CD4-positive, alpha-beta T cell treated with Interleukin-2 at 100 ng/mL for 4 hours (primary cell): ENCODE measurements at places on chromosomes 5 and 9.
A peak's percentile ranks its signal among the peaks of the same experiment; 100 is the strongest.

GRCh38 chr9:21031091-21031807 lies at the start of gene HACD4:
TSS of gene HACD4 (minus strand) at chr9:21031640. CDS start at chr9:21031590, 50 bp downstream.
- DNase-seq = peak; percentile 67

- no peak for DNase-seq
Observed at GRCh38 chr5:14663734-14664269, 716 bp upstream of the OTULIN start.

GRCh38 chr9:135490166-135490870 lies 10.2 kb upstream of the MRPS2 start:
- DNase-seq = no peak

- DNase-seq = no peak
Observed at GRCh38 chr5:135320718-135321484, 78.1 kb downstream of the MACROH2A1 start.

- DNase-seq = no peak
Observed at GRCh38 chr9:130493021-130493420, 48.3 kb downstream of the ASS1 start.

- no peak for DNase-seq
Observed at GRCh38 chr5:157902449-157903116, 43.6 kb upstream of the CLINT1 start.

GRCh38 chr9:98236901-98237487 lies 18.5 kb downstream of the TBC1D2 start:
- no peak for DNase-seq

- no peak for DNase-seq
Observed at GRCh38 chr5:17151686-17152085, 65.7 kb upstream of the BASP1 start.

DNA sequence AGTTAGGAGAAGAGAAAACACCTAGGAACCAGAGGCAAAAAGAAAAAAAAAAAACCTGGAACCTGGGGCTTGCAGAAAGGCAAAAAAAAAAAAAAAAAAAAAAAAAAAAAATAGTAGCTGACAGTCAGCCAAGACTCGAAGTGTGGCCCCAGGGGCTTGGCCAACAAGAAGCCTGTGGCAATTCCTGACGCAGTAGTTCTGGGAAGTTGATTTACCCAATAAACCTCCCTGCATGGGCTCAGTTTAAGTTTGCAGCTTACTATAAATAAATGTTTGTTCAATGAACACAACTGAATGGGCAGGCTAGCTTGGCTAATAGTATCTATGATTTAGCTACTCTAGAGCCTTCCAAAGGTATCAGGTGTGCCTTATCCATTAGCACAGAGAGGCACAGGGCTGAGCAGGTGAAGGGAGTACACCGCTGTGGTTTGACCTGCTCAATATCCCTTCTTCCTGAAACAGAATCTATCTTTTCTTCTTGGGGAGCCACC lies 21.3 kb upstream of the GLRX start:
- no peak for DNase-seq

DNA sequence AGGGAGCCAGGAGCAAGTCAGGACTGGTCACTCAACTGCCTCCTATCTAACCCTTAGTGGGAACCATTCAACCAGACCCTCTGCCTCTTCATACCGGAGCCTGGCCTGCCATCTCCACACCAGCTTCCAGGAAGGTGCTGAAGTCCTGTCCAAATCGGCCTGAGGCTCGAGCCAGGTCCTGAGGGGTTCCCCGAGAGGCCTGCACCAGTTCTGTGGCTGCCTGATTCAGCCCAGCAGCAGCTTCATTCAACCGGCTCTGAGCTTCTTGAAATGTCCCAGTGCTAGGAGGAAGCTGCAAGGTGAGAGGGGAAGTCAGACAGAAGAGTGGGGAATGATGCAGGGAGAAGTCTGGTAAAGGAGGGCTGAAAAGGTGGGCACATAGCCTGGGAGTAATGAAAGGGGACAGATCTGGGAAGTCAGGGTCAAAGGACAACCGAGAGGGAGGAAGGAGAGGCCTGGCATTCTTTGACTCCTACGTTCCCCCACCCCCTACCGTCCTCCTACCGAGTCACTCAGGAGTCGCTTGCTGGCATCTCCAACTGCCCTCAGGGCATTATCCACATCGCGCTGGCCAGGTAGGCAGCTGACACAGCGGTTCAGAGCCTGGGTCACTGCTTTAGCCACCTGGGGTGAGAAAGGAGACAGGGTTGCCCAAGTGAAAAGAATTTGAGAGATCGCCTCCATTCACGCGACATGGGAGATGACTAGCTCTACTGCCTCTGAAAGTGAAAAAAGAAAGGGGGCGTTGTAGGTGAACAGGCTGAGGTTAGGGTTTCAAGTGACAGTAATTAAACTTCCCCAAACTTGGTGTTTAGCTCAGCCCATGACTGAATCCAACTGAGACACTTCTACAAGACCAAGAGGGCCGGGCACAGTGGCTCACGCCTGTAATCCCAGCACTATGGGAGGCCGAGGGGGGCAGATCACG lies 20.2 kb downstream of the TLN1 start:
- no peak for DNase-seq

- no peak for DNase-seq
Observed at GRCh38 chr9:110142868-110143481, 65.0 kb downstream of the C9orf152 start.

GRCh38 chr9:93082841-93083411 lies 13.1 kb upstream of the CARD19 start:
- DNase-seq = no peak

DNA sequence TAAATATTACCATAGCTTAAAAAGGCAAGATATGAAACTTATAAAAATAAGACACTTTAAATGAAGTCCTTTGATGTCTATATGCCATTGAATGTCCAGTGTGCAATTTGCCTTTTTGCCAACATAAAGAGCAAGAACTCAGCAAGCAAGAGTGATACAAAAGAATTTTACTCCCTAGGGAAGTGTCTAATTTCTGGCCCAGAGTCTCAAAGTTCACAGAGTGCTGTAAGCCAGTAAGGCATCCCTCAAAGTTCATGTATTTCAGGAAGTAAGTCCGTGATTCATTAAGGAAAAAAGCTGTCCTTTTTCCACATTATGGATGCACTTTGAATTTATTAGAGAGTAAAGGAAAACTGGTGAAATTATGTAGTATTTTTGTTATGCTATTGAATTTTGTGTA lies 185.2 kb downstream of the CCDC171 start:
- DNase-seq = no peak

DNA sequence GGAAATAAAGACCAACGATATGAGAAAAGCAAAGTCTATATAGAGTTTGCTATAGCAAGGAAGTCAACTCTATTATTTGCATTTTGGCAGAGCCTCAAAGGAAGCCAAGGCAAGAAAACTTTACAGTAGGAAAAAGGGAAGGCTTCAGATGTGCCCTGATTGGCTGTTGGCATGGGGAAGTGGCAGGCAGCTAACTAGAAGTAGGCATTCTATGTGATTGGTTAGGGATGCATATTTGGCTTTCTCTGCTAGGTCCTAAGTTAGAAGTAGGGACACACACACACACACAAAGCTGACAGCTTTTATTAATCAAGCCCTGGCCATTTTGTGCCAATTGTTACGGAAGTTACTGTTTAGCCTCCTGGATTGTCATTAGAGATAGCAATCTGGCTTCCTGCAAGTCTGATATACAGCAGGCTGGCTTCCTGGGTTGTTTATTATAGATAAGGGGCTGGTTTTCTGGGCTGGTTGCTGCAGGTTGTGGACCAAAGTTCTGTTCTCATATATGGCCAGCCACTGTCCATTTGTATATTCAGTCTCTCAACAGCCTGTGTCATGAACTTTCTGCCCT lies 308.1 kb upstream of the GRAMD2B start:
- no peak for DNase-seq

DNA sequence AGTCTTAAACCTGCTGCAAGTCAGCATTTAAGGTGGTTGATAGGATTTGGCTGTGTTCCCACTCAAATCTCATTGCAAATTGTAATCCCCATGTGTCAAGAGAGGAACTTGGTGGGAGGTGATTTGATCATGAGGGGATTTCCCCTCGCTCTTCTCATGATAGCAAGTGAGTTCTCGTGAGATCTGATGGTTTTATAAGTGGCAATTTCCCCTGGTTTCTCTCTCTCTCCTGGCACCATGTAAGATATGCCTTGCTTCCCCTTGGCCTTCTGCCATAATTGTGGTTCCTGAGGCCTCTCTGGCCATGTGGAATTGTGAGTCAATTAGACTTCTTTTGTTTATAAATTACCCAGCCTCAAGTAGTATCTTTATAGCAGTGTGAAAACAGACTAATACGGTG lies 84.3 kb upstream of the SMC2 start:
- no peak for DNase-seq

- DNase-seq = no peak
Observed at GRCh38 chr9:7237473-7238246, 479.9 kb downstream of the KDM4C start.

DNA sequence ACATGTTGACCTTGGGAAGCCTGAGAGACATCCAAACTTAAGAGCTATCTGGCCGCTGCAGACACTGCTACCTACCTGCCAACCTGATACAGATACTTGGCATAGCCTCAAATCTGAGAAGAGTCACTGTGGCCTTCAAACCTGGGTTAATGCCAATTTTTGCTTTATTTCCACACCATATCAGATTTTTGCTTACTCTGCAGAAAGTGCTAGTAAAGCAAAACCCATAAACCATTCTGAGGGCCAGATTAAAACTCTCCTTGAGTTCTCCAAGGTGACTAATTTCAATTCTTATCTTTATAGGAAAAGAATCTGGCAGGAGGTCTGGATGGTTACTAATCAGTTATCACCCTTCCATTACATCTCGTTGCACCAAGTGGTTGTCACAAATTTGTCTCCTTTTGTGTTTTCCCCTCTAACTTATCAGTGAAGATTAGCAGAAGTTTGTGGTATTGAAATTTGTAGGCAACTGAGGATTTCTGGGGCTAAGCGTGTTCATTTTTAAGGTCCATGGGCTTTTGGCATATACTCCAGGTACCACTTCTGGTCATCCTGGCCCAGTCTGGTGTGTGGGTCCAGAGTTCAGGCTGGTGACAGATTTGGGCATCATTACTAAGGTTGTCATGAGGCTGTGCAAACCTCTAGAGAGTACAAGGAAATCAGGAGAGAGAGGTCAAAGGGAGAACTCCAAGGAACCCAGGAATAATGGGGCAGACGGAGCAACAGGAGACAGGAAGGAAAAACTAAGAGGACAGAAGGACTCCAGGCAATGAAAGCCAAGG lies 177.9 kb downstream of the TSSK1B start:
- no peak for DNase-seq

DNA sequence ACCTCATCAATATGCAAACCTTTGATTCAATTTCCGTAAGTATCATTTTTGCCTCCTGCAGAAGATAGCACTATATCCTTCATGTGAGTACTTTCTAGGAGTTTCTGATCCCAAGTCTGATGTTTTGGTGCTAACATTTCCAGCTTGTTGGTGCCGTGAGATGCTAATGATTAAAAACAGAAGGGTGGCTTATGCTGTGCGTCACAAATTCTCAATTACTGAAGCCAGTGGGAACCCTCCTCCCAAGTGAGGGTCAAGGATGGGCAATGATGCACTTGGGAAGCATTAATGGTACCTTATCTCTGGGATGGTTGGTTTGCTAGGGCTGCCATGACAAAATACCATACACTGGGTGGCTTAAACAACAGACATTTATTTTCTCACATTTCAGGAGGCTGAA lies 123.0 kb downstream of the FOXD1 start:
- DNase-seq = no peak

DNA sequence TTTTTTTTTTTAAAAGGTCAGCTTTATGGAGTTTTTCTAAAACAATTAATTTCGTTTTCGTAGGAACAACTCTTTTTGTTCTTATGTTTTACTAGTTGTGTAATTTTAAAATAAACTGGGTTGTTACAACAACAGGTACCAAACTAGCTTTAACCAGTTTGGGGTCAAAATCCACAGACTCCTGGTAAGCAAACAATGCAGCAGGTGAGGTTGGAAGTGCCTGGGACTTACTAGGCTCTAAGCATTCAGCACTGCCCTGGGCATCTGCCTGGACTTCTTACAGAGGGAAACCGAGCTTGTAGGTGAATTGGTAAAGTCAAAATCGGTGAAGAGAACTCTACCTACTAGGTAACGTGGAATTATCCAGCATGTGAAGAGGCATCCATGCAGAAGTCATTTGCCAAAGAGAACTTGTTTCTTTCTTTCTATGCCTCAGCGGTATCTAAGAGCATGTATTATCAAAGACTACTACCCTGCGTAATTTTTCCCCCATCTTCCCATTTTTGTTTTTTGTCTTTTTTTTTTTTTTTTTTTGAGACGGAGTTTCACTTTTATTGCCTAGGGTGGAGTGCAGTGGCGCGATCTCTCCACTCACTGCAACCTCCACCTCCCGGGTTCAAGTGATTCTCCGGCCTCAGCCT lies 145.4 kb downstream of the KCTD16 start:
- no peak for DNase-seq

DNA sequence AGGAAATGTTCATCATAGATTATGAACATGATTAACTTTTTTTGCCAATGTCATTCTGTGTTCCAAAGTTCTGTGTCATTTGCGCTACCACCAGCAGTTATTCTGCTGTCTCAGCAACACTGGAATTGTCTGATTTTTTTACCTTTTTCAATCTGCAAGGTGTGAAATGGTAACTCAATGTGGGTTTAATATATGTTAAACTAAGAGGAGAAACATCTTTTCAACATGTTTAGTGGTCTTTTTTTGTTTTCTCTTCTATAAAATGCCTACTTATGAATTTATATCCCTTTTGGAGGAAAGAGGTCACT lies 49.1 kb upstream of the GRAMD2B start:
- DNase-seq = no peak

- peak; percentile 12 for DNase-seq
Observed at GRCh38 chr5:141753971-141754713, 72.1 kb upstream of the ARAP3 start.

DNA sequence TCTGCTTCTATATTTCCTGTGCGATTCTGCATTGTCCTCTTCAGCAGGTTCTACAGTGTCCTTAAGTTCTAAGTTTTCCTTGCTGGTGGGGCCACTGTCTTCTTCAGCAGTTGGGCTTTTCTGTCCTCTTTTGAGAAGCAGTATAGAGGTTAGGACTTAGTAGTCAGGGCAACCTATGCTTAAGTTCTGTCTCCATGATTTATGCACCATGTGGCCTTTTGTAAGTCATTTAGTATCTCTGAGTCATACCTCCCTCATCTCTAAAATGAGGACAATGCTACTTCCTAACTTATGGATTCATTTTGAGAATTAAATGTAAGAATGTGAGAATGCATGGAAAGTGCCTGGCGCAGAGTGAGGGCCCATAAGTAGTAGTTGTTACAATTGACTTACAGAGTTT lies 46.8 kb downstream of the GRIN3A start:
- no peak for DNase-seq

- DNase-seq = no peak
Observed at GRCh38 chr5:8729437-8729836, 816.4 kb downstream of the SEMA5A start.

DNA sequence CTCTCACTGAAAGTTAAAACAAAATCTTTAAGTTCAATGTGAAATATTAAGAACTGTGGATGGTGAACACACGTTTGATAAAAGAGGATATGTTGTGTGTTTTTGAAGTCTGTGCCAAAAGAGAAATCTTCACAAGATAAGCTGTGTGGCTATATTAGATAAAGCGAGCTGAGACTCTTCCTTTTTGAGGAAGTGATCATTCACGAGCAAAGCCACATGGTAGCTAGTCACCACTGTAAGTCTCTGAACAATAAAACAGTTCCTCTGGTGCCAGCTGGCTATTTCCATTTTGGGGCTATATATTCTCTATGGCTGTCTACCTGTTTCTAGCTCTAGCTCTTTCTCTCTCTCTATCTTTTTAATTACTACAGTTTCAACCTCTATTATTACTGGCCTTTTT lies 1849.2 kb upstream of the C9orf72 start:
- DNase-seq = no peak

- no peak for DNase-seq
Observed at GRCh38 chr9:106621313-106622163, 241.4 kb upstream of the ZNF462 start.
